Nephron progenitor cell (in vitro differentiated cells): ENCODE measurements at places on chromosomes 1 and 21.

DNA sequence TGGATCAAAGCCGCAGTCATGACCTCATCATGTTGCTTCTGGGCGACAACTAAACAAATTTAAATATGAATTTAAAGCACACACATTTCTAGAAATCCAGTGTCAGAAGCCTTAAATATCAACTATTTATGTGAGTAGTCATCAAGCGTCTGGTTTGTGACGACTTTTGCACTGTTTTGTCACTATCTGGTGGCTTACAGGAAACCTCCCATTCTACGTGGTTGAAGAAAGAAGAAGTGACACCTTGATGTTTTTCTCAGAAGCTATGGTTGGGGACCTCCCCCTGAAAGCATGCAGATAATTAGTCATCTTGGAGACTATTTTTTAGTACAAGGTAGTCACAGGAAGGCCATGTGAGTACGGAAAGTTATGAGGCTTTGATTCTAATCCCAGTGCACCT is 58.5 kb downstream of the TENT5C start:
- no peak for DNase-seq

- no peak for DNase-seq
Measured at GRCh38 chr1:224459966-224460365, 25.4 kb upstream of the WDR26 start.

- DNase-seq = no peak
Measured at GRCh38 chr1:32907435-32907834, 6.2 kb upstream of the TMEM54 start.

DNA sequence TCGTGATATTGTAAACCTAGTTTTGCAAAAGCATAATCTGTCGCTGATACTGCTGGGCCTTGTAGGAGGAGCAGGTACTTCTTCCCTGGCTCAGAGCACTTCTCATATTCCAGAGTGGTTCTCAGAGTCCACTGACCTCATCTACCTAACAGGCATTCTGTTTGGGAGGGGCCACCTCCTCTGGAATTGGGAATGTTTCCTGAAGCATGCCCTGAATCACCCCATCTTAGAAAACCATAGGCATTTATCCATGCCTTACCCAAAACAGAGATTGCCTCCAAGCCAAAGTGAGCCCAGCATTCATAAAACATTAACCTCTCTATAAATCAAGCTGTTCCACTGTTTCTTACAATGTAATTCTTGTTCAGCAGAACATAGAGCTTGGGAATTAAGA is 35.1 kb downstream of the SLC44A3 start:
- DNase-seq = no peak

DNA sequence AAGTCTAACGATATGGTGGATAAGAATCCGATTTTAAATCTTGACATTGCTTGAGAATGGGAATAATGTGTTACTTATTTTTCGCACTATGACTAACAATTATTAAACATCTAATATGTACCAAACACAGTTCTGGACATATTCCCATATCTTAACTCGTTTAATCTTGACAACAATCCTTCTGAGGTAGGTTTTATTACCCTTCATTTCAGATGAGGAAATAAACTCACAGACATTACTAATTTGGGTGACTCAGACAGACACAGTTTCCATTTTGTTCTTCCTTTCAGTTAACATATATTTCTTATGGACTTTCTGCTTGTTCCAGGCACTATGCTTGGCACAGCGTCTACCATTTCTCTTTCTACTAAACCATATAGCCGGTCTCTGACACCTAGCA is 244.8 kb downstream of the SMYD3 start:
- DNase-seq = no peak
